NCI-H1092 treated with DMSO at 0.1 percent for 48 hours (cell line): ENCODE measurements at places on chromosomes 3 and 15.

GRCh38 chr3:151925876-151926275, 52.4 kb downstream of the SUCNR1 start:
- DNase-seq = no peak

- no peak for DNase-seq
Measured at GRCh38 chr15:78301326-78301725, 1.9 kb upstream of the SKIC8 start.

DNA sequence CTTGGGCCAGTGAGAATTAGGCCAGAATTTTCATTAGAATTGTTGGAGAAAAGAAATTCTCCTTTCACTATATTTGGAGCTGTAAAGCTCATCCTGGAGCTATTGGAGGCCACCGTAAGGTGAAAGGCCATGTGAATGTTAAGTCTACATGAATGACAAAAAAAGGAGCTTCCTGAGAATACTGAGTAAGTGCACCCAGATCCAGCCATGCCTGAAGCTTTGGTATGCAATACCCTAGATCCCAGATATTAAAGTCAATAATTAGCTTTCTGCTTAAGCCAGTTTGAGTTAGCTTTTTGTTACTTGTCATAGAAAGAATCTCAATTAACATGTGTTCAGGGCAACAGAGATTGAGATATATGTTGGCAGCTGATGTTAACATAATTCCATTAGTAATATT, 172.4 kb downstream of the NR1D2 start:
- DNase-seq = no peak

DNA sequence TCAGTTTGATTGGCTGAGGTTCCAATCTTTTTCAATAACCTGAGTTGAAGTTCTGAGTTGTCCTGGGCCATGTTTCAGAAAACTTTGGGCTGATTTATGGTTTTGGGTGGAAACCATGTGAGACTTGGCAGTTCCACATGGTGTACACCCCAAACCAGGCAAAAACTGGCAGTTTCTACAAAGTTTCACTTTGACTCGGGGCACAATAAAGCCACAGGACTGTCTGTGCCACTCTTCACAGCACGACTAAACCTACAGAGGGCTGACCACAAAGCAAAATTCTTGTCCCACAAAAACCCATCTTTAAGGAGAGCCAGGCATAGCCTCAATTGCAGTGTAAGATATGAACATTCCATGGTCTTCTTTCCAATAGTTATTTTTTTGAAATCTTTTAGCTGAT, 155.0 kb downstream of the DUT start:
- no peak for DNase-seq

- DNase-seq = no peak
Measured at GRCh38 chr3:69236812-69237707, 114.7 kb upstream of the LMOD3 start.

GRCh38 chr3:43005981-43006380, 26.9 kb downstream of the GASK1A start:
- no peak for DNase-seq

DNA sequence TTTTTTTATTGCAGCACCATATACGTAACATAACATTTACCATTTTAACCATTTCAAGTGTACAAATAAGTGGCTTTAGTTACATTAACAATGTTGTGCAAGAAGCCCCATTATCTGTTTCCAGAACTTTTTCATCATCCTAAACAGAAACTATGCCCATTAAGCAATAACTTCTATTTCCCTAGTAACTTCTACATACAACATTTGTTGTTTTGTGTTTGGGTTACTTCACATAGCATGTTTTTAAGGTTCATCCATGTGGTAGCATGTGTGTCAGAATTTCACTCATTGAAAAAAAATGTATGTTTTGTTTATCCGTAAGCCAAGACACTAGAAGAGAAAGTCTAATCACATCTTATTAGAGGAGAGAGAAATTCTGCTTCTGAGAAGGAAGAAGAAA, 450.5 kb upstream of the PDZRN3 start:
- no peak for DNase-seq

GRCh38 chr3:41991437-41991836, 29.5 kb upstream of the ULK4 start:
- no peak for DNase-seq

DNA sequence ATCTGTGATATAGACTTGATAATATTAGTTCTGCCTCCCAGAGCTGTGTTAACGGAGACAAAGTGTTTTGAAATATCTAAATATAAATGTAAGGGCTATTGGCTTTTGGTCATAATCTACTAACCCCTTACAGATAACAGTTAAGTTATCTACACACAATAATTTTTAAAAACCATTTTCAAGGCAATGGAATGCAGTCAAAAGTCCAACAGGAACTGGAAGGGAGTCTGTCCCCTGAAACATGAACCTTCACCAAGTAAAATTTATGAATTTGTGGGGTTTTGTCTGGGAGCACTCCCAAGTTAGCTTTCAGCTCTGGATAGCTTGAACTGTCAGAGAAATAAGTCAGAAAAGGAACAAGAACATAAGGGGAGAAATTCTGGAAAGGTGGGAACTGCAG, 312.3 kb upstream of the ICE2 start:
- DNase-seq = no peak

DNA sequence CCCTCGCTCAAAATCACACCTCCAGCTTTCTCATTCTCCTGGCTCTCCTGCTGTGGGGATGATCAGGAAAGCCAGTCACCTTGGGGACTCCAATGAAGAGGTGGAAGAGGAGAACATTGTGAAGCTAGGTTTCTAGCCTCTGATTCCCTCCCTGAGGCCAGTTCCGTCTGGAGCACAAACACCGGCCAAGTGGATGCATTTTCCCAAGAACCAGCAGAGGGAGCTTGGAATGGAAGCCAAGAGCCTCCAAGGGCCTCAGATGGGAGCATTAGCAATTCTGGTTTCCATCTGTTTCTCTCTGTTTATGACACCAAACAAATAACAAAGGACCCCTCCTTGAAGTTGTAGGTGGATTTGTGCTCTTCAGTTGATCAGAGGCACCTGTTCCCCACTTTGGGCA, 40.6 kb upstream of the NMNAT3 start:
- peak; percentile 25 for DNase-seq

GRCh38 chr15:57993409-57994145, 71.9 kb downstream of the ALDH1A2 start:
- no peak for DNase-seq

DNA sequence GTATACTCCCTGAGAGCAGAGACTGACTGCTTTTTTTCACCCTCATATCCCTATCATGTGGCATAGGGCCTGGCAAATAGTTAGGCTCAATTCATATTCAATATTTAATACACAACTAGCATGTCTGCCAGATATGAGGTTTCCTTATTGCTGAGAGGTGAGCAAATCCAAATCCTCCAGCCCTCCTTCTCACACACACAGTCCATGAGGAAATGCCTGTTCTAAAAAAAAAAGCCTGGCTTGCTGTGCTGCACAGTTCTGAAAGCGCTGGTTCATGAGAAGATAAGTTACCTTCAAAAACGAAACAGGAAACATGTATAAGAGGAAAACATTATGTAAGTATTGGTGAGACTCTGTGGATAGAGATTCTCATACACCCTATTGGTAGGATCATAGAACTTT, 15.5 kb upstream of the ACAP2 start:
- DNase-seq = no peak

DNA sequence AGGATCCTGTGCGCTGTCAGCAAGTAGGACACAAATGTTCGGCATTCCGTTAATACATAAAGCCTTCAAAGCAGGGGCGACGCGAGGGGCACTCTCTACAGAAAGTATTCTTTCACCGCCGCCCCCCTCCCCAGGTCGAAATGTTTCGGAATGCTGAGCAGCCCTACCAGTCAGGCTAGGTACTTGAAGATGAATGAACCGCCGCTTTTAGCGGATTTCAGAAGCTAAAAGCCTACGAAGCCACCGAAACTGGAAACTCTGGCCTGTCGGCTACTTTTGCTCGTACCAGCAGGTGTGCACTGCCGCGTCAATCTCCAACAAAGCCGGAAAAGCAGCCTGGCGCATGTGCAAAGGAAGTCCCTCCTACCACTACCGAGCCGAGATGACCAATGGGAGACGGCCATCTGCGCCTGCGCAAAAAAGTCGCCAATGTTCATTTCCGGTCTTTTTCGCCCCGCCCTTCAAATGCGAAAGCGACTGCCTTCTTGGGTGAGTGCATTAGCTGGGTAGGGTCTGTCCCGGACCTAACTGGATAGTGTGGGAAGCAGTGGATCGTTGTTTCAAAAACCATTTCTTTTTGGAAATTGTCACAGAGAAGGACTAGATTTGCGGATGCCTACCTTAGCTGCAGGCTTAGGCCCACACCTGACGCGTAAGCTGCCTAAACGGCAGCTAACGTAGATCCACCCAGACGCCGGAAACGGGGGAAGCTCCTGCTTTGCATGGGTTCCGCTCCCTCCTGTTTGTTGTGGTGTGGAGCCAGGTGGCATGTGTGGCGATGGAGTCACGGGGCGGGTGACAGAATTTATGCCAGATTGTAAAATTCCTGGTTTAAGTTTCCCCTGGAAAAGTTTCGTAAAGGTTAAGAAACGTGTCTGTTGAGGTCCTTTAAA, at the start of gene WDR5B:
WDR5B (minus strand) TSS at position 301 of the 893 bp plus-strand sequence. CDS start 534 bp downstream, outside the sequence.
- no peak for DNase-seq

DNA sequence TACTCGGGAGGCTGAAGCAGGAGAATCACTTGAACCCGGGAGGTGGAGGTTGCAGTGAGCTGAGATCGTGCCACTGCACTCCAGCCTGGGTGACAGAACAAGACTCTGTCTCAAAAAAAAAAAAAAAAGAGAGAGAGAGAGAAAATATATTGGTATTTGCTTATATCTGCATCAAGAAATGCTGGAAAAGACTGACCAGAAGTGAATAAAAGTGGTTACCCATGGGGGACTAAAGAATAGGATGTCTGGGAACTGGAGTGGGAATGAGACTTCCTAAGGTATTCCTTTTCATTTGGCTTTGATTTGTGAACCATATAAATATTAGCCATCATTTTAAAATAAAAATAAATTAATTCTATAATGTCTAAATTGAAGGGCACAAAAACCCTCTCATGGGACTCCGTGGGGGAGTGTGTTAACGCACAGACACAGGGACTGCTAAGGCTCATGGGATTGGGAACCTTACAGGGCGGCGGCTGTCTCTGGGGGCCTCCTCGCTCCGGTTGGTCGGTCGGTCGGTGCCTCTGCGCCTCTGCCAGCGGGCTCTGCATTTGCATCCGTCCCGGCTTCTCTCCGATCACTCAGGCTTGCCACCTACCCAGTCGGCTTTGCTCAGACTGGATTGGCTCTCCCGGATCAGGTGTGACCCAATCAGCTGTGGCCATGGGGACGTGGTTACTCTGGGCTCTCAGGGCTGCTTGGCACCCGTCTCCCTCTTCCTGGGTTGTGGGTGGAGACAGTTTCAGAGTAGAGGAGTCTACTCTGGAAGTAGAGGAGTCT, 12.7 kb upstream of the TSPAN3 start:
- peak; percentile 85 for DNase-seq

DNA sequence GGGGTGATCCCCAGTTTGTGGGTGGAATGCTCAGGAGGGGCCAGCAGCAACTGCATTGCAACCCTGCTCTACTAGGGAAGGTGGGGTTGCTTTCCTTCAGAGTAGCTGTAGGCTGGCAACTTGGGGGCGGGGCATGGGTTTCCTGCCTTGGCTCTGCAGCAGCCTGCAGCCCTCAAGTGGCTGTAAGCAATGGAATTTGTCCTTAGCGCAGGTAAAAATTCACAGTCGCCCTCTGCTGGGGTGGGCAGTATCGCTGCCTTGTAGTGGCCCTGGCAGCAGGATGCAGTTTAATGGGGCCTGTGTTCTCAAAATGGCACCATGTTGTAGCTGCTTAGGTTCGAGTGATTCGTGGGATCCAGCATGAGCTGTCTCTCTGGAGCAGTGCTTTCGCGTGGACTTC, 29.8 kb downstream of the STT3B start:
- DNase-seq = no peak

GRCh38 chr3:41169023-41169422, 30.3 kb upstream of the CTNNB1 start:
- DNase-seq = no peak

DNA sequence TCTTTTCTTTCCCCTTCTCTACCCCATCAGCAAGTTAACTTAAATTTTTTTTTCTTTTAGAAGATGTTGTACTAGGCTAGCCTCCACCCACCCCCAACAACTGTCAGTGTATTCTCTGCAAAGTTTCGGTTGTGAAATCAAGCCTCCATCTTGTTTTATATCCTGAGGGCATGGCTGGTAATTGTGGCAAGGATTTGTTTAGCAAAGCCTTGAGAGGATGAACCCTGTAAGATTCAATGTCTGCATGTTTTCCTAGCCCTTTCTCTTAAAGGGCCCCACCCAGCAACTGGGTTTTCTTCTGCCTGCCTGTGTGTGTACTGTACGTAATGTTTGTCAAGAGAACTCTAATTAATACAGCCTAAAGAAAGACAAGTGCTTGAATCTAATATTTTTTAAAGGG, 475.3 kb downstream of the FHIT start:
- DNase-seq = no peak
